ENCODE measurements at places on chromosomes 16 and 17.

- no peak overlapping the region for H3K27ac ChIP-seq
- H3K27me3 ChIP-seq = no peaks in the 10 kb centered on the region
- DNase-seq = no peak
- no peak overlapping the region for H3K4me3 ChIP-seq
- peaks cover 10% of the 10 kb centered on the region for H3K4me1 ChIP-seq
Measured at GRCh38 chr16:81485824-81486539, 41.4 kb downstream of the CMIP start.

GRCh38 chr16:17245776-17246175 is 225.0 kb downstream of the XYLT1 start:
- H3K36me3 ChIP-seq = no peaks in the 10 kb centered on the region
- H3K4me3 ChIP-seq = no peak overlapping the region
- no peaks in the 10 kb centered on the region for H3K4me1 ChIP-seq
- H3K27me3 ChIP-seq = no peaks in the 10 kb centered on the region

DNA sequence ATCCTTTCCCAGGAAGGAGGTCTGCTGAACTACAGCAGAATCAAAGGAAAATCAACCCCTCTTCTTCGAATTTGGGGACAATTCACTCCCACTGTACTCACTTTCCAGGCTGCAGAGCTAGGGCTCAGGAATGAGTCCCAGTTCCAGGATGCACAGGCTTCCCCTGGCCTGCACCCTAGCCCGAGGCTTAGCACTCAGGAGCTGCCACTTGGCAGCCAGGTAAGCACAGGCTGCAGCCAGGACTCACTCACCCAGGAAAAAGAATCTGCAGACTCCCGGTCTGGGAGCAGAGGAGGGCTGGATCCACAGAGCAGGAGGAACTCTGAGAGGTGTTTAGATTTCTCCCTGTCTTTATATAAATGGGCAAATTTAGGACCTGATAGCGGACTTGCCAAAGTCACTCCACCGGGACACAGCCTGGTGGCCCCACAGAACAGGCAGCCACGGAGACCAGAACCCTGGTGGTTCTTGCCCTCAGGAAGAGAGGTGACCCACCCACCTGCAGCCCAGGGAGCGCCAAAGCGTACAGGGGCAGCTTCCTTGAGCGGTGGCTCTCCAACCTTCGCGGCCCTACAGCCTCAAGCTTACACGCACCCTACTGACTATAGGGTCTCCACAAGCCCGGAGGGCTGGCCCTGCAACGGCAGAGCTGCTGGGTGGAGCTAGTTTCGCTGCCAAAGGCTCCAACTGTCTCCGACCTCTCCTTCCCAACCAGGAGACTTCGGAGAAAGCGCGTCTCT is 4.8 kb downstream of the CBLN1 start:
- H3K27me3 ChIP-seq = peaks cover 94% of the 10 kb centered on the region
- no peaks in the 10 kb centered on the region for H3K4me1 ChIP-seq
- H3K27ac ChIP-seq = no peak overlapping the region
- no peaks in the 10 kb centered on the region for H3K36me3 ChIP-seq

GRCh38 chr16:2473999-2474876 is 689 bp upstream of the TBC1D24 start:
- no peak for DNase-seq
- no peaks in the 10 kb centered on the region for H3K36me3 ChIP-seq
- peak overlapping the region; percentile 64 for H3K4me3 ChIP-seq
- no peaks in the 10 kb centered on the region for H3K4me1 ChIP-seq
- H3K27ac ChIP-seq = peak overlapping the region; percentile 54

- no peak overlapping the region for H3K27ac ChIP-seq
- no peak overlapping the region for H3K4me3 ChIP-seq
- no peaks in the 10 kb centered on the region for H3K27me3 ChIP-seq
- H3K4me1 ChIP-seq = no peaks in the 10 kb centered on the region
- peaks cover 94% of the 10 kb centered on the region for H3K36me3 ChIP-seq
- DNase-seq = no peak
Measured at GRCh38 chr16:24810951-24811843, 34.6 kb upstream of the SLC5A11 start.

GRCh38 chr17:79705674-79706073 is 25.1 kb upstream of the ENPP7 start:
- no peaks in the 10 kb centered on the region for H3K4me1 ChIP-seq
- H3K27me3 ChIP-seq = no peaks in the 10 kb centered on the region
- H3K36me3 ChIP-seq = no peaks in the 10 kb centered on the region
- no peak for DNase-seq
- H3K4me3 ChIP-seq = no peak overlapping the region
- H3K27ac ChIP-seq = no peak overlapping the region

DNA sequence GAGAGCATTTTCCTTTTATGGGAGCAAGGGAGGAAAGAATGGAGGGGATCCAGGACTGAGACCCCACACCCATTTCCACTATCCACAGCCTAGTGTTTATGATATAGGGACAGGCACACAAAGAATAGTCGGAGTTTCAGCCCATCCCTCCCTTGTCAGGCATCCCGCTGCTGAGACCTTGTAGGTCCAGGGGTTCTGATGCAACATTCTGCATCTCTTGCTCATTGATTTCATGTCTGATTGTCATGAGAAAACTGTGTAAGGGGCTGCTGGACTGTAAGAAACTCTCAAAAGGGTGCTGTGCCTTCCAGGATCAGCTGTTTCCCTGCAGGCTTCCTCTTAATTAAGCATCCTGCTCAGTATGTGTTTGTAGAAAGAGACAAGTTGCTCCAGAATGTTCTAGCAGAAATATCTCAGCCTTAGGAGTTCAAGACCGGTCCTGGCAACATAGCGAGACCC is 5.3 kb upstream of the POLR3E start:
- H3K27me3 ChIP-seq = no peaks in the 10 kb centered on the region
- H3K36me3 ChIP-seq = no peaks in the 10 kb centered on the region
- no peaks in the 10 kb centered on the region for H3K4me1 ChIP-seq
- H3K4me3 ChIP-seq = no peak overlapping the region
